ENCODE measurements at places on chromosomes 12 and 14.

DNA sequence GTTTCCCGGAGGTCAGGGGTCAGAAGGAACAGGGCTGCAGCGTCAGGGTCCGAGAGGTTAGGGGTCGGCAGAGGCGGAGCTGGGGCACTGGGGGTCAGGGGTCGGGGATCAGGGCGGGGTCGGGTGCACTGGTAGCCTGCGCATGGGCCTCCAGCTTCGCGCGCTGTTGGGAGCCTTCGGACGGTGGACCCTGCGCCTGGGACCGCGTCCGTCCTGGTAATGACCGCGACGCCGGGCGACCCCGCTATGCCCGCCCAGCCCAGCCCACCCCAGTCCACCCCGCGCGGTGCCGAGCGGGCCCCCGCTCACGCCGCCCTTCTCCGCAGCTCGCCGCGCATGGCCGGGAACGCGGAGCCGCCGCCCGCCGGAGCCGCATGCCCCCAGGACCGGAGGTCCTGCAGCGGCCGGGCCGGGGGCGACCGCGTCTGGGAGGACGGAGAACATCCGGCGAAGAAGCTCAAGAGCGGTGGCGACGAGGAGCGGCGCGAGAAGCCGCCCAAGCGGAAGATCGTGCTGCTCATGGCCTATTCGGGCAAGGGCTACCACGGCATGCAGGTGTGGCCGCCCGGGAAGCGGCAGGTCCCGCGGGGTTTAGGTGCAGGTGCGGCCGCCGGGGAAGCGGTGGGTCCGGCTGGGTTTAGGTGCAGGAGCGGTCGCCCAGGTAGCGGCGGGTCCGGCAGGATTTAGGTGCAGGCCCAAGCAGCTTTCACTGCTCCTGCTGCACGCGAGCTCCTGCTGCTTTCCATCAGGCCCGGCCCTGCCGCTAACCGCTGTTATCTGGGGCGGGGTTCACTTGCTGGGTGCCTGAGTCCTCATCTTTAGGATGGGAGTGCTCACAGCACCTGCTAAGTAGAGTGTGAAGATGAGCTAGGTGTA lies 743 bp downstream of the PUS1 start:
- peak; percentile 15 for DNase-seq
- peak overlapping the region; percentile 74 for H3K27ac ChIP-seq
- peak overlapping the region; percentile 90 for H3K4me3 ChIP-seq
- no peaks in the 10 kb centered on the region for H3K27me3 ChIP-seq

- H3K36me3 ChIP-seq: no peaks in the 10 kb centered on the region
- no peaks in the 10 kb centered on the region for H3K4me1 ChIP-seq
- H3K27me3 ChIP-seq: no peaks in the 10 kb centered on the region
- DNase-seq: no peak
- no peak overlapping the region for H3K27ac ChIP-seq
- no peak overlapping the region for H3K4me3 ChIP-seq
Measured at GRCh38 chr12:15045451-15045850, 72.6 kb downstream of the PDE6H start.

DNA sequence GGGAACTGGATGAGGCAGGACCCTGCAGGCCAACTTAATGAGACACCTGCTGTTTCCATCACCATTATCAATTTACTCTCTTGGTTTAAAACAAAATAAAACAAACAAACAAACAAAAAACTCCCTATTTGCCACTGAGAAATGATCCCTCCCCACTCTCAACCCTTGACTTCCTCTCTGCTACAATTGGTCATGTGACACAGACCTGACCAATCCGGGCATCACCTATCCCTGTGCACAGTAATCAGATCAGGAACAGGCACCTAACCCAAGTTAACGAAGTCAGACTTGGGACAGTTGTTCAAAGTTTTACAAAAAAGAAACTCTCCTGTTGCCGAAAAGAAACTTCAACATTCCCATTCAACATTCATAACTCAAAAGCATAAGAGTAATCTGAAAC lies 58.4 kb downstream of the NELL2 start:
- no peaks in the 10 kb centered on the region for H3K27me3 ChIP-seq
- no peak overlapping the region for H3K27ac ChIP-seq
- H3K4me1 ChIP-seq: peaks cover 4% of the 10 kb centered on the region
- no peaks in the 10 kb centered on the region for H3K36me3 ChIP-seq
- DNase-seq: no peak

GRCh38 chr14:23559010-23559925 lies 3.2 kb downstream of the THTPA start:
- peaks cover 48% of the 10 kb centered on the region for H3K36me3 ChIP-seq
- no peaks in the 10 kb centered on the region for H3K27me3 ChIP-seq
- no peak overlapping the region for H3K4me3 ChIP-seq
- peak overlapping the region; percentile 12 for H3K27ac ChIP-seq
